ENCODE measurements at places on chromosomes 1 and 21. TPM values are rescaled to one million over a fixed set of nuclear protein-coding genes. Genes with fewer than 3 reads are reported as not detected.
A peak's percentile ranks its signal among the peaks of the same experiment; 100 is the strongest.

Gene DDX59
- total RNA-seq: 18.1 TPM

Gene FH
- 144 TPM for total RNA-seq

Gene CRYAA
- not detected for total RNA-seq

Gene AMPD1
- total RNA-seq: 289 TPM

DNA sequence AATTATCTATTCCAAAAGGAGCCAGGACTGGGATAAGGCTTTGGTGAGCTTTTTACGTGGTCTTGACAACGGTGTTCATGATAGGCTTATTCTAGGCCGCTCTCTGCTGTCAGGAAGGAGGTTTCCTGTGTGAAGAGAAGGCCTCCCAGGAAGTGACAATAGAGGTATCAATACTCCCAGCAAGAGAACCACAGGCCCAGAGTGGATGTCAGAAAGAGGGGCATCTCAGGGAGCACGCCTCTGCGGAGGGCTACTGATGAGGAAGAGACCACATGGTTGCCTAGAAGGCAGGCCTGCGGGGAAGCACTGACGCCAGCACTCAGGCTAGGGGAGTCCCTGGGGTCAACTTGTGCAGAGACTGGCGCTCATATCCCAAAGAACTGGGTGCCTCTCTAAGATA, 60.4 kb downstream of the ITPKB start:
- DNase-seq: no peak

- no peak for DNase-seq
Observed at GRCh38 chr1:112518186-112518585, 9.4 kb downstream of the WNT2B start.

DNA sequence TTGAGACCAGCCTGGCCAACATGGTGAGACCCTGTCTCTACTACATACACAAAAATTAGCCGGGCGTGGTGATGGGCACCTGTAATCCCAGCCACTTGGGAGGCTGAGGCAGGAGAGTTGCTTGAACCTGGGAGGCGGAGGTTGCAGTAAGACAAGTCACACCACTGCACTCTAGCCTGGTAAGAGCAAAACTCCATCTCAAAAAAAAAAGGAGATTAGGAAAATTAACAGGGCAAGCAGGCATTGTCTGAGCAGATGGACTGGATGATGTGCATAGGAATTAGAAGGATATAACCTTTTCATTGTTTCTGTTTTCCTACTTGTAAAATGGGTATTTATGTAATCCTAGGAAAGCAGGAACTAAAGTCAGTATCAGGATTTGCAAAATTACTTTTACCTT, 15.6 kb downstream of the TARDBP start:
- no peak for DNase-seq

DNA sequence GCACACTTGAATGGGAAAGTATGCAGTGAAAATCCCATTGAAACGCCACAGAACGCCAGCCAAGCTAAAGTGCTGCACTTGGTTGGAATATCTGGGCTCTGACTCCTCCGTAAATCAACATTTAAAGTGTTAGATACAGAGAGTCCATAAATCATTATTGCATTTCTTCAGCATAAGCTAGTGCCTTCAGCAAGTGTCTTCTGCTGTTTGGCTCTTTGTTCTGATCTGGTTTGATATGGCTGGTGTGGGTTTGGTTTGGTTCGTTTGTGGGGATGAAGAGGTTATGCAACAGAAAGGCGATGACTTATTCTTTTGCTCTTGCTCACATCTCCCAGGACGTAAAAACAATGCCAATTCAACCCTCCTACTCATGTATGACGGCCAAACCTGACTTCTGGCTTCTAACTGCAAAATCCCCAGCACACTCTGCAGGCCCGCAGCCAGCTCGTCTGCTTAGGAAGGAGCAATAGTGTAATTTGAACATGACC, 121.8 kb upstream of the ERG start:
- DNase-seq: peak; percentile 65

GRCh38 chr1:71738910-71739309, 543.4 kb downstream of the NEGR1 start:
- DNase-seq: no peak

GRCh38 chr1:70890408-70890807, 157.2 kb downstream of the PTGER3 start:
- no peak for DNase-seq

- no peak for DNase-seq
Observed at GRCh38 chr1:190376044-190376443, 101.6 kb downstream of the BRINP3 start.

DNA sequence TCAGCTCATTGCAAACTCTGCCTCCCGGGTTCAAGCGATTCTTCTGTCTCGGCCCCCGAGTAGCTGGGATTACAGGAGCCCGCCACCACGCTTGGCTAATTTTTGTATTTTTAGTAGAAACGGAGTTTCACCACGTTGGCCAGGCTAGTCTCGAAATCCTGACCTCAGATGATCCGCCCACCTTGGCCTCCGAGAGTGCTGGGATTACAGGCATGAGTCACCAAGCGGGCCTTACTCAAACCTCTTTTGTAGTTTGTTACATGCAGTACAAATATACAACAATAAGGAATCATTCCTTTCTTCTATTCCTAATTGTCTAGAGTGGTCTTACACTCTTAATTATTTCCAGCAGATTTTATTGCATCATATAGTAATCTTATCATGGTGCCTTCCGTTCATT, 16.6 kb downstream of the SPATA17 start:
- no peak for DNase-seq
